ENCODE measurements at places on chromosomes 16 and 17. TPM values are rescaled to one million over a fixed set of nuclear protein-coding genes. Genes with fewer than 3 reads are reported as not detected.

Gene ANKRD40CL
- not detected for total RNA-seq

GRCh38 chr17:50457621-50458020 lies 11.1 kb downstream of the CHAD start:
- no peak for DNase-seq

Gene MYH8
- 0.28 TPM for total RNA-seq

- no peak for DNase-seq
Measured at GRCh38 chr16:75099738-75100602, 16.6 kb downstream of the LDHD start.

GRCh38 chr16:78815713-78816112 lies 716.3 kb downstream of the WWOX start:
- DNase-seq, result no peak
